ENCODE measurements at places on chromosomes 2 and 18. TPM values are rescaled to one million over a fixed set of nuclear protein-coding genes. Genes with fewer than 3 reads are reported as not detected.

Gene LRRTM1
- total RNA-seq = not detected

DNA sequence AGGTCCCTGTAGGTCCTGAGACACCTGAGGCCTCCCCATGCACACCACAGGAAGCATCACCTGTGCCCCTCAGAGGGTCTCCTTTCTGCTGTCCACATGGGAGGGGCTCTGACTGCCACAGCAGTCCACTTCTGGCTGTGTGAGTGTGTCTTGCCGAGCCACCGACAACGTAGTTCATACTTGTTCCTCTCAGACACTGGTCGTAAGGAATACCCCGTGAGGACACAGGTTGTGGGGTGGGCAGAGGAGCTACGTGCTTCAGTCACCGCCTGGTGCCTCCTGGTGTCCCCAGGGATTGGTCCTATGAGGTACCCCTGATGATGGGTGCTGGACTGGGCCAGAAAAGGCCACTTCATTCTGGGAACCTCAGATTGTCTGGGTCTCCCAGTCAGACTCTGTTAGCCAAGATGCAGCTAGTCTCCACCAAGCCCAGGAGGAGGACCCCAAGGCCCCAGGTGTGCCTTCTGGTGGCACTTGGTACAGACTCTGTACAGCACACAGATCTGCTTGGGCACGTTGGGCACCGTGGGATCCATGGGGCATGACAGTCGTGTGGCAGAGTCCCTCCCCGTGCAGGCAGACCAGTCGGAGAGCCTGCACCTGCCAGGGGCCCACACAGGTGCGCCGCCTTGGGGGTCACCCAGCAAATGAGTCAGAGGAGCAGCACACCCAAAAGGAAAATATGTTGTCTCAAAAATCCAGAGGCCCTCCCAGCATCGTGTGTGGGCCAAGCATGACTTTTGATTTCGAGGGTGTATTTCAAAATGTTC is 2.5 kb downstream of the ARHGEF4 start:
- no peak for DNase-seq

DNA sequence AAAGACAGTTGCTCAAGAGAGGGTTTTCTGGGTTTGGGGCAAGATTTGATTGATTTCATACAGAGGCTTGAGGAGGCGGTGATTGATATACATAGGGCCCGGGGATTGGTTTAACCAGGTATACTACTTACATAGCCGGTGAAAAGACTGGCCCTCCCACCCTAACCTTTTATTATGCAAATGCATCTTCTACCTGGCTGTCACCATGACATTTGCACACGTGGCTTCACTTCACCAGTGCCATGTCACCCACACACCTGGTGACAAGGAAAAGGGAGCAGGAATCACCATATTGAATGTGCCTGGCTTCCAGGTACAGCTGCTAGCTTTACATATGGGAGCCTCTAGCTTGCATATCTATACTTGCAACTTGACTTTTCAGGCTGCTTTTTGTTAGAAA is 9.7 kb downstream of the ERMN start:
- no peak for DNase-seq

- no peak for DNase-seq
These were observed 116.5 kb downstream of the PXDN start for GRCh38 chr2:1627628-1628381.

DNA sequence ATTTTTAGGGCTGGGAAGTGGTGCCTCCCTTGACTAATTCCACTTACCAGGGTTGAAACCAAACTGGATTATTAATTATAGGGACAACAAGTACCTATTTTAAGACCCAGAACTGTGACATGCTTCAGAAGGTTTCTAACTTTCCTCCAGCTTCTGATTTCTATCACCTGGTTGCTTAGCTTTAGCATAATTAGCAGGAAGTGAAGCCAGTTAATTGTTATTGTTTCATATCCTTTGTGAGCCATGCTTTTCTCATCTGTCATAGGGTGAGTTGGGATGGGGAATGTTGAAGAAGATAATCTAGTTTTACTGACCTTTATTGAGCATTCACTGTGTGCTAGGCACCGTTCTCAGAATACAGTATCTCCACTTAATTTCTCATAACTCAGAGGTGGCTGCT is 3.2 kb downstream of the YPEL5 start:
- no peak for DNase-seq
